ENCODE measurements at places on chromosomes 3 and 15.

DNA sequence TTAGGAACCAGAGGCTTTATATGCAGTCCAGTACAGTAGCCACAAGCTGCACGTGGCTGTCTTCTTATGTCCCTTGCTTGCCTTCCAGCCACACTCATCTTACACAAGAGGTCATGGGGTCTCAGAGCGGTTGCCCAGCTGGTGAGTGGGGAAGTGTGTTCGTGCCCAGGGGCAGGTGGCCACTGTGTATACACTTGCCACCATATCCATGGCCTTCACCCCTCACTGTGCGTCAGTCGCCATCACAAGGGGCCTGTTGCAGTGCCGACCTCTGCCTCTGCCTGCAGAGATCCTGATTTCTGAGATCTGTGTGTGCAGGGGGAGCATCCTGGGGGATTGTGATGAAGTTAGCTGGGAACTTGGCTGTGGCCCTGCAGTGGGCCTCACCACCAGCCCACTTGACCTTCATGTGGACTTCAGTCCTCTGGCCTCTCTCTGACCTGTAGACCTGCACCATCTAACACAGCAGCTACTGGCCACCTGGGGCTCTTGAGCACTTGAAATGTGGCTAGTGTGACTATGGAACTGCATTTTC lies 43.1 kb upstream of the SACM1L start:
- DNase-seq: no peak

DNA sequence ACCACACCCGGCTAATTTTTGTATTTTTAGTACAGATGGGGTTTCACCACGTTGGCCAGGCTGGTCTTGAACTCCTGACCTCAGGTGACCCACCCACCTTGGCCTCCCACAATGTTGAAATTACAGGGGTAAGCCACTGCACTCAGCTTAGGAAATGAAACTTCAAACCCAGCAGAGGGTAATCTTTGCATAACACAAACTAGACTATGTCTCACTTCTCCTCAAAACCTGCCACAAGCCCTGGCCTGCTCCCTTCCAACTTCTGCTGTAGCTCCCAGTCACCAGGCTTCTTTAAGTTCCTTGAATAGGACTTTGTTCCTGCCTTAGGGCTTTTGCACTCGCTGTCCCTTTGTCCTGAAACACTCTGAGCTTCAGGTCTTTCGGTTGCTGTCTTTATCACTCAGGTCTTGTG lies 39.2 kb upstream of the SEMA4B start:
- no peak for DNase-seq

- no peak for DNase-seq
These were observed 7.0 kb upstream of the CTSH start for GRCh38 chr15:78951841-78952238.

GRCh38 chr3:39267631-39268548 lies 11.9 kb downstream of the CX3CR1 start:
- DNase-seq: no peak

- no peak for DNase-seq
These were observed 100.6 kb downstream of the TLE3 start for GRCh38 chr15:69997161-69997485.

DNA sequence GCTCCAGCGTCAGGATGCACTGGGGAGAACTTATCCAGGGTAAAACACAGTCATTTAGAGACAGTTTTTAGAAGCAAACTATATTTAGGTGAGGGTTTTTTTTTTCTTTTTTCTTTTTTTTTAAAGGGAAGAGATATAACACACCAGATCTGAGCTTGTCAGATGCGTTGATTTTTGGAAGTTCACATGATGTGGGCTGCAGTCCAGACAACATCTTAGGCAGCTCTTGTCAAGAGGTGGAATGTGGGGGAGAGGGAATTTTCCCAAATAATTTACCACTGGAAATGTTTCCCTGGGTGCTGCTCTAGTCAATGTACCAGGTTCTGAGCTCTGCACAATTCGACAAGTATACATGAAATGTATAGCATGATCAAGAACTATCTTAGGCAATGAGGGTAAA lies 93.3 kb downstream of the OXNAD1 start:
- DNase-seq: no peak

- no peak for DNase-seq
These were observed 333.8 kb downstream of the ZNF621 start for GRCh38 chr3:40858364-40859115.

DNA sequence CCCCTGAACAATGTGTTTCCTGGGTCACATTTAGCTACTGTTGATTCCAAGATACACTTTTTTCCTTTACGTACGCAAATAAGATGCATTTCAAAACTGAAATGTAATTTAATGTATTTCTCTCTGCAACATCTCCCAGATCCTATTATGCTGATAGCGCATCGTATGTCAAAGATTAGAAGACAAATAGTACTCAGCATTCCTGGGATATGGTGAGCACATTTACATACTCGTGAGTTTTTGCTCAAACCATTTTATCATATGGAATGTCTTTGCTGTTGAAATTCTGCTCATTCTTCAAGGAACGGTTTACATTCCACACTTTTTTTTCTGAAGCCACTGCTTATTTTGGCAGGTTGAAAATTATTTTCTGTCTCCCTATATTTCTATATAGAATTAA lies 221.4 kb downstream of the OXSM start:
- DNase-seq: no peak

- no peak for DNase-seq
These were observed 428.8 kb upstream of the ONECUT1 start for GRCh38 chr15:53218666-53219580.

DNA sequence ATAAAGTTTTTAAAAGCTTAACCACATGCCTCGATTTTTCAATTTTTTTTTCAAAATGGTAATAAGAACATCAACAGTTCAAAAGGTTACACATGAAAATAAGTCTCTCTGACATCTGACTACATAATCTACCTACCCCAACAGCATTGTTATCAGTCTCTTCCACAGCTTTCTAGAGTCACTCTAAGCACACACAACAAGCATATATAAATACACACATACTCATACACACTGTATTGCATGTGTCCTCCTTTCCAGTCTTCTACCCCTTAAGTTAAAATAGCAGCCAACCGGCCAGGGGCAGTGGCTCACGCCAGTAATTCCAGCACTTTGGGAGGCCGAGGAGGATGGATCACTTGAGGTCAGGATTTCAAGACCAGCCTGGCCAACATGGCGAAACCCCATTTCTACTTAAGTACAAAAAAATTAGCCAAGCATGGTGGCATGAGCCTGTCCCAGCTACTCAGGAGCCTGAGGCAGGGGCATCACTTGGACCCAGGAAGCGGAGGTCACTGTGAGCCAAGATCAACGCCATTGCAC lies 12.2 kb downstream of the TBL1XR1 start:
- no peak for DNase-seq

DNA sequence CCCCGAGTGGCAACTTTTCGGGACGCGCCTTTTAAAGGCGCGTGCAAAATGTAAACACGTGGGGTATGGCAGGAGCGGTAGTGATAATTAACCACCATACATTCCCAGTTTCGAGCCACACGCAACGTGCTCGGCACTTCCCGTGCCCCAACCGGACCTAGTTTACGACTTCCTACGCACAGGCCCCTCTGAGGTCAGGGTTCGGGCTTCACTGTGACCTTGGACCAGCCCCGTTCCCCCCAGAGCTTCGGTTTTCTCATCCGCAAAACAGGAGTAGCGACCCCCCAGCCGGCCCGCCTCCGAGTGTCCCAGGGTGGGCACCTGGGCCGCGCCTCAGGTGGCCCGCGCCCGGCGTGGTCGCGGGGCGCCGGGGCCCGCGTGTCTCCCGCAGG lies 451 bp downstream of the CHCHD4 start:
- DNase-seq: no peak

- DNase-seq: no peak
These were observed 43.0 kb downstream of the NSMCE3 start for GRCh38 chr15:29226436-29227208.

GRCh38 chr3:177307391-177307790 lies 110.1 kb upstream of the TBL1XR1 start:
- no peak for DNase-seq

DNA sequence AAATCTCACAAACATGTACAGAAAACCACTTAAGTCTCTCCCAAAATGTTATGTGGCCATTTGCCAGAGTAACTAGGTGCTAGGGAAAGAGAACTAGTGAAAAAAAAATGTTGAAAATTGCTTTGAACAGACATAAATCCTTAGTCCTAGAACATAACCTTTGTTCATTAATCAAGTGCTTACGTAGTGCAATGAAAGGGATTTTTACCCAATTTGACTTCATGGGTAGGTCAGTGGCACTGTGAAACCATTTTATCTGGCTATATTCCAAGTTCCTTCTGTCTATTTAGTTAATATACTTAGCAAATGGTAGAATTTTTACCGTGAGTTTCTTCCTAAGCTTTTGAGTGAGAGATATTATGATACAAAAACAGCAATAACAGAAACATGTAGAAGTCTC lies 209.4 kb downstream of the DIPK2A start:
- no peak for DNase-seq

DNA sequence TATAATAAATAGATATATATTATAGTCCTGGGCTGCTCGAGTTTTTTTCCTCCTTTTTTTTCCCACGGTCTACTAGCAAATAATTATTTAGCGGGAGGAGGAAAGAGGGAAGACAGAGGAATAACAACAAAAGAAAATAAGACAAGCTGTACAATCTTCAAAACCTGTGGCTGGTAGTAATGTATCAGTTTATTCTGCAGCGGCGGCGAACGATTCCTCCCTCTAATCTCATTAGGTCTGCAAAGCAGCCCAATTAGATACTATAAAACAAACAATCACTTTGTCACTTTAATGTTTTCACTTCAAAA lies 390 bp upstream of the TLE3 start:
- no peak for DNase-seq

GRCh38 chr3:77042343-77042742 lies 2.4 kb downstream of the ROBO2 start:
- DNase-seq: no peak

- no peak for DNase-seq
These were observed 1.6 kb upstream of the NMD3 start for GRCh38 chr3:161219495-161219894.

GRCh38 chr3:101859882-101860448 lies 10.7 kb downstream of the NFKBIZ start:
- DNase-seq: no peak

GRCh38 chr3:64888840-64889392 lies 201.1 kb upstream of the ADAMTS9 start:
- DNase-seq: no peak

DNA sequence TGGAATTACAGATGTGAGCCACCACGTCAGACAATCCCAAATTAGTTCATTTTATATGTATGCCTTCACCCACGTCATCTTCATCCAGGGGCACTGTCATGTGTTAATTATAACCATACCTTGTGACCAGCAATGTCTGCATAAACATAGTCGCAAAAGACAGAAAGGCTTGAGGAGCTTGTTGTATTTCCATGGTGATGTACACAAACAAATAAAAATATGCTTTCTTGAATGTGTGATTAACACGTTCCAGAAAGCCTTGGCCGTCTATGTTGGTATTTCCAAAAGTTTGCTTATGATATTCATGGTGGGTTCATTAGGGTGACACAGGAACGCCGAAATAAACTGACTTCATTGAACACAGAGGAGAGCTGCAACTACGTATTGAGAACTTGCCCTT lies 524.7 kb upstream of the ZNF717 start:
- DNase-seq: no peak

DNA sequence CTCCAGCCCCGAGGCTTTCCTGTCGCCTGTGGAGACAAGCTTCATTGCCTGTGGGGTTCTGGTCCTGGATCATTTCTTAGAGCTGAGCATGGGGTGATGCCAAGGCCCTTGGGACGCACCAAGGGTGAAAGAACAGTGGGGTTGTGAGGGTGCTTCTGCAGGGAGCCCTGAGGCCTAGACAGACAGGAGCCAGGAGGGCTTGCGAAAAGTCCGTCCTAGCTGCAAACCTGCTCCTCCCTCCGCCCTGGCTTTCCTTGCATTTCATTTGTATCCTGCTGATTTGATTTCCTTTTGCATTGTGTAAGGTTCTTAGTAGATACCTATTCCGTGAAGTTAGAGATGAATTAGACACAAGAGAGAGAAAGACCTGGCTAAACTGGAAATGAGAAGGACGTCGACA lies 286.9 kb upstream of the C2CD4B start:
- DNase-seq: no peak

DNA sequence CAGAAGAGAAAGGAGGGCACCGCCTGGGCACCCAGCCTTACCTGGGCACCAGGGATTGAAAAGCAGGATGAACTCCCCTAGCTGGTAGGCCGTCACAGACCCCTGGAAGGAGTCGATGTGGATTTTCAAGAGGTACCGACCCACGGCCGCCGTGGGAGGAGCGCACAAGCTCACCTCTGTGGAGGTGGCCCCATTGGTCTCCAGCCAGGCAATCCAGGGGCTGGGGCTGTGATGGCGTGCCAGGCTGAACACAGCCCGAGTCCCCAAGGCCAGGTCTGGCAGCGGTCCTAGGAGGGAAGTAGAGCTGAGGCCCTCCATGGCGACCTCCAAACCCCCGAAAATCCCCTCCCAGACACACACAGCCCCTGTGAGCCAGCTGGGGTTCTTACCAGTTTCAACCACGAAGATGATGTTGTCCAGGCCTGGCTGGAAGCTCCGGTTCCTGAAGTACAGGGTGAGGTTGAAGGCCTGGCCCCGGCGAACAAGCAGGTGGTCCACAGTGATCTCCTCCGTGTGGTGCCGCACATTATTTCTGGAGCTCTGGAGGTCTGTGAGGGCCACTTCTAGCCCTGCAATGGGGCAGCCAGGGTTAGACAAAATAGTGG lies 6.6 kb downstream of the TGM5 start:
- no peak for DNase-seq

GRCh38 chr15:100457201-100457600 lies 71.5 kb downstream of the CERS3 start:
- no peak for DNase-seq

- DNase-seq: no peak
These were observed 37.4 kb upstream of the OR4F6 start for GRCh38 chr15:101765772-101766456.

DNA sequence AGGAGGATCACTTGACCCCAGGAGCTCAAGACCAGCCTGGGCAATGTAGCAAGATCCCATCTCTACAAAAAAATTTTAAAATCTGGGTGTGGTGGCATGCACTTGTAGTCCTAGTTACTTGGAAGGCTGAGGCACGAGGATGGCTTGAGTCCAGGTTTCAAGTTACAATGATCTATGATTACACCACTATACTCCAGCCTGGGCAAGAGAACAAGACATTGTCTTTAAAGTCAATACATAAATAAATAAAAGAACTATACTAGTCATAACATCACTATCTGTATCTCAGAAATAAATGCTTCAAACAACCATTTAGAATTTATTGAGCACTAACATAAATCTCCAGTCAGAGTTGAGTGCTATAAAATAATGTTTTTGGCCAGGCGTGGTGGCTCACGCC lies 8.5 kb upstream of the PHLDB2 start:
- DNase-seq: no peak

DNA sequence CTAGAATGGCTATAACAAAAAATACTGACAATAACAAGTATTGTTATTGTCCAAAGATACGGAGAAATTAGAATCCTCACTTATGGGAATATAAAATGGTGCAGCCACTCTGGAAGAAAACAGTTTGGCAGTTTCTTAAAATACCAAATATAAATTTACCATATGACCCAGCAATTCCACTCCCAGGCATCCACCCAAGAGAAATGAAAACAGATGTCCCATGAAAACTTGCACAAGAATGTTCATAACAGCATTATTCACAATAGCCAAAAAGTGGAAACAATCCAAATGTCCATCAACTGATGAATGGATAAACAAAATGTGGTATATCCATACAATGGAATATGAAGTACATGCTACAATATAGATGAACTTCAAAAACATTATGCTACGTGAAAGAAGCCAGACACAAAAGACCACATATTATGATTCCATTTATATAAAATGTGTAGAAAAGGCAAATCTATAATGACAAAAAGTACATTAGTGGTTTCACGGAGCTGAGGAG lies 9.4 kb downstream of the AAGAB start:
- DNase-seq: no peak

GRCh38 chr3:26932752-26933151 lies 310.2 kb downstream of the LRRC3B start:
- DNase-seq: no peak
